Adipocyte (in vitro differentiated cells): ENCODE measurements at places on chromosomes 6 and 20.
A peak's percentile ranks its signal among the peaks of the same experiment; 100 is the strongest.

GRCh38 chr20:44448753-44449546 is 26.7 kb upstream of the TTPAL start:
- no peak for DNase-seq

GRCh38 chr6:82248273-82248735 is 760 bp upstream of the IBTK start:
- peak; percentile 38 for DNase-seq

DNA sequence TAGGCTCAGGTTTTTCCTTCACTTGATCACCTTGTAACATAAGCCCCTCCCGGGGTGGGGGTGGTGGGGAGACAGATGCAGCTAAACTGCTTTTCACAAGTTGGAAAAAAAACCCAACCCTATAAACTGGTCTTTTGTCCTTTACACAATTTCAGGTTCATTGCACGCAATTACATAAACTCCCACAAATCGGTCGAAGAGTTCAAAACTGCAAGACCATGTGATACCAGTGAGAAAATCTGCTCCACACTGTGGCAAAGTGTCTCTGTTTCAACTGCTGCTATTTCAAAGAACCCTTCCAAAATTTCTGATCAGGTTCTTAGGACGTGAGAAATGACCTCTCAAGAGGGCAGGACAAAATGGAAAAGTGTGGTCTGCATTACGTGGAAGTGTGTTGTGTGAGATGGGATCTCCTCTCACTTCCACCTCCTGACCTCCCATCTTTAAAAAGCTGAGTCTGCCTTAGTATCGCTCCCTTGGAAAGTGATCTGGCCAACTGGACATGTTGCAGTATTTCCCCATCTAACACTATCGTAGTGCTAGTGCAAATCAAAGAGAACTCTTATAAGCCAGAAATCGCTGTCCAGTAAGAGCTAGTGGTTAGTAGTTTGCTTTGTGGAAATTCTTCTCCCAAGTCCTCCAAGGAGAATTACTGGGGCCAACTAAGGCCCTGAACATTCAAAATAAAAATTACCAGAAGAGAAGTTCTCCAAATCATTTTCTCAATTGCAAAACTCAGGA is 60.1 kb downstream of the PRND start:
- no peak for DNase-seq

DNA sequence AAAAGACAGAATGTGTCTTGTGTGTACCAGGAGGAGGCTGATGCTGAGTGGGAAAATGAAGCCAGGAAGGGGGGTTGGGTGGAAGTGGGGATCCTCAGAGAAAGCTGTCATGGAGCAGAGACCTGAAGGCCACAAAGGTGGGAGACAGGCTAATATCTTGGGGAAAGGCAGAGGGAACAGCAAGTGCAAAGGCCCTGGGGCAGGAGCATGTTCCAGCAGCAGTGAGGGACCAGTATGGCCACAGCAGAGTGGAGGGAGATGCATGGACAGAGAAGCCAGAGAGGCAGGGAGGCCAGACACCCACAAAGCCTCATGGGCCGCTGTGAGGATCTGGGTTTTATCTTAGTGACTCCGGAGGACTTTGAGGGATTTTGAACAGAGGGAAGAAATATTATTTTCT is 254.2 kb upstream of the SULF2 start:
- no peak for DNase-seq
